Sigmoid colon (tissue), 7 donors: ENCODE measurements at places on chromosomes 12 and 14.

GRCh38 chr12:40010899-40011774 lies 94.7 kb downstream of the SLC2A13 start:
- peak; percentile 66 for DNase-seq

DNA sequence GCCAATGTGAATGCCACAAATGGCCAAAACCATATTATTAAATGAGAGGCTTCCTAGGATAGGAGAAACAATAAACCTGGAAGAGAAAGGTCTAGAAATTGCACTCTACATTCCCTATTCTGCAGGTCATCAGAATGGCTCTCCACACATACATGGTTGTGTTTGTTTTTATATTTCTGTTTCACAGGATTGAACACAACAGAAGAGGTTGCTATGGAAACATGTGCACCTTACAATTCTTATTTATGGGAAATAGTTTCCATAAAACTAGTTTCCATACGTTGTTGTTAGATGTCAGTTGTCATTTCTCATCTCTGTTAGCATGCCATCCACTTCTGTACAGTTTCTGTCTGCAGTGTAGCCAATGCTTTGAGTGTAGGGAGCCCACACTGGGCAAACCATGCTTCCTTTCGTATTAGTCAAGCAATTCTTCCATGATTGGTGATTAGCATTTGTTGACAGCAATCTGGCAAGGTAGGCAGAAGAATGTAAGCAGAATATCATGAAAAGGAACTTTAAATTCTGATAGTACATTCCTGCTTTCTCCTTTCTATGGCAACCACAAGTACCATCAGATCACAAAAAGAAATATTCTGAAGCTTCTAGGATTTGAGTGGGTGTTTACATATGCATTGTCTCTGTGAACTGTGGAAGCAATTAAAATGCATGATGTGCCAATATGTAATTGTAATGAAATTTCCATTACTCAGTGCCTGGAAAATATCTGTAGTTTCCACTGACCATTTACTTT lies 141.6 kb upstream of the AVPR1A start:
- DNase-seq = no peak

DNA sequence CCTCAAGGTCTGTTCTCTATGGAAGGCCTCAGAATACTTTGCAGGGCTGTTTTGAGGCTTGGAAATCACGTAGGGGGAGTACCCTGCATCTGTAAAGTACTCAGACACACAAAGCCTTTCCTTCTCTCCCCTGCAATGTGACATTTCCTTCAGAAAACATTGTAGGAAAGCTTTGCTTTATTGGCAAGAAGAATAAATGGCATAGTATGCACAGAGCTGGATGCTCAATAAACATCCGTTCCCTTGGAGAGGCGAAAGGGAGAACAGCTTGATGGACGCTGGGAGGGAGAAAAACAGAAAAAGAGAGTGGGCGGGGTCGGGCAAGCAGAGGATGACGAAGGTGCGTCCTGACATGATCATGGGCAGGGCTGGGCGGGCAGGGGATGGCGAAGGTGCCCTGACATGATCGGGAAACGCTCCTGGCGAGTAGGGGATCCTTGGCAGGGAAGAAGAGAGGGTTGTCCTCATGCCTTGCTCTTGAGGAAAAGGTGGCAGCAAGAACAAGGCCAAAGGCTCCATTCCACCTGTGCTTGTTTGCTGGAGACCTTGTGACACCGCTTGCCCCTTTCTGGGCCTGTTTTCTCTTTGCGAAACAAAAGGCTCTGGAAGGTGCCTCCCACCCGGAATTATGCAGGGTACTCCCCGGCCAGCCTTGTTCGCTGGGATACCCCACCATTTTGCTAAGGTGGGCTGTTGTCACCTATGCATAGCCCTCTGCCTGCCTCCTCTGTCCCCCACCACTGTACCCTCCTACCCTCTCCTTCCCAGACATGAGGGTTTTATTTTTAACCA lies 21.1 kb downstream of the IRF2BPL start:
- no peak for DNase-seq

DNA sequence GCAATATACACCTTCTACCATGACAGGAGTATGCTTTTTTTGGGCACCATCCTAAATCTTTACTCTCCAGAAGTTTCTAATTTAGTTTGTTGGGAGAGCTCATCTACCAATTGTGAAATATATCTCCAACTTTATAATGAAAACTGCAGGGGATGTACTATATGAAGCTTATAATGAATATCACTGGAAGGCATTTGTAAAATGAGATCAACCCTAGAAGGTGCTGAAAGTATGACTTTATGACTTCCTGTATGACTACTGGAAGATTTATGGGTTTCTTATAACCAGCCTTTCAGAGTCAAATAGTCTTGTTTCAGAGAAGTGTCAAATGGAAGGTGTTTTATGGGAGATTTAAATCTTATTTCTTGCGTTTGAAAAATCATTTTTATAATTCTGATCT lies 122.9 kb downstream of the MYRFL start:
- DNase-seq = no peak

- no peak for DNase-seq
Measured at GRCh38 chr14:75175677-75176141, 703 bp downstream of the TMED10 start.

- DNase-seq = peak; percentile 90
Measured at GRCh38 chr12:20368114-20368650, at the start of gene PDE3A. Gene PDE3A, plus strand, starts transcription at chr12:20368537. Its CDS starts 748 bp downstream, at chr12:20369285.

- DNase-seq = no peak
Measured at GRCh38 chr12:110077800-110078199, 29.5 kb upstream of the C12orf76 start.

DNA sequence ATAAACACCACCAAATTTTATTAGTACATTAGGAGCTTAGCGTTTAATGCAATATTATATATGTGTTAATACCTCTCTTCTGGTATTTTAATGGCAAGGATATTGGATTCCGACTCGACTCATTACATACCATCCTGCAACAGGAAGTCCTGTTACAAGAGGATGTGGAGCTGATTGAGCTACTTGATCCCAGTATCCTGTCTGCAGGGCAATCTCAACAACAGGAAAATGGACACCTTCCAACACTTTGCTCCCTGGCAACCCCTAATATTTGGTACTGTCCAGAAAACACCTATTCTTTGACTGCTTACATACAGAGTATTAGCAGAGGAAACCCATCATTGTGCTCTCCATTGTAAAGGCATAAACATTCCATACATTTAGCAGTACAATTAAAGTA lies 45.2 kb downstream of the VEZT start:
- DNase-seq = no peak

GRCh38 chr12:110124269-110124995 lies at the start of gene IFT81:
Gene IFT81, plus strand, starts transcription at chr12:110124357. Its CDS starts 3,024 bp downstream, at chr12:110127381.
- peak; percentile 98 for DNase-seq

DNA sequence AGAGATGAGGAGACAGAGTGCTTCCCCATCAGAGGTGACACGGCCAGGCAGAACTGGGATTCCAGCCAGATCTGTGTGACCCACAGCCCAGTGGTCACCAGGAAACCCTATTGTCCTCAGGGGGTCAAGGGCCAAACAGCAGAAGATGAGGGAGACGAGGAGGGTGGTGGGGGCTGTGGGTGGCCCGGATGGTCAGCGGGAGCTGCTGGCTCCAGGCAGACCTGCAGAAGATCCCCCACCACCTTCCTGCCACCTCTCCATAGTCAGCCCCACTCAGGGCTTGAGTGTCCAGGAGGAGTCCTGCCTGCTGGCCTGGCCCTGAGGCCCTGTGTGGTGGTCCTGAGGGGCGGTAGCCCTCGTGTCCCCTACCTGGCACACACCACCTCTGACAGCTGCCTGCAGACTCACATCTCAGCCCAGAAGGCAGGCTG lies 136.8 kb downstream of the CALM1 start:
- no peak for DNase-seq

DNA sequence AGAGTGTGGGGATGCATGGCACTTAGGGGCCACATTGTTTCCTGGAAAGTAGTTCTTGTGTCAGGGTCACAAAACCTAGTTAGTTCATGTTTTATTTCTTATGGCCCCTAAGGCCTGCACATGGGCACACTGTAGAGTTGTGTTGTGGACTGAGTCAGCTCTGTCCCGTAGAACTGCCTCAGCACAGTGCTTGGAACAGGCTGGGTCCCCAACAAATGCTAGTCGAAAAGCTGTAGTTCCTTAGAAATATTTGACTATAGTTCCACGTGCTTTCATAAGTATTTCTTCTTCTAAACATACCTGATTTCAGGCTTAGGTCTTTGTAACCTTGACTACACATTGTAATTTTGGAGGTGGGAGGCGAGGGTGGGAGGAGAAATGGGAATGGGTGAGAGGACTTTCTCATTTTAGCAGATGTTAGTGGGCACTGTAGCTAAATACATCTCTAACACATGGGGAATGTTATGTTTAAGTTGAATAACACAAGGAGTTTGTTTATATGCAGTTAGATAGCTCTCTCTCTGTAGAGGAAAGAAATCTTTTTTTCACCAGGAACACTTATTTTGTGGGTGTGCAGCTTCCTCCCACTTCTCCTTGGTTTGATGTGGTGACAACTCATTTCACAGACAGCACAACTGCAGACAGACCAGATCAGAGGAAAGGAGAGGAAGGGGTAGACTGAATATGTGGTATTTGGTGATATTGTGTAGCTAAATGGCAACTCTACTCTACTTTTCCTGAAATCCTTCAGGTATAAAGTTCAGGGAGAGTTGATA lies 39.5 kb upstream of the DACT1 start:
- DNase-seq = no peak

DNA sequence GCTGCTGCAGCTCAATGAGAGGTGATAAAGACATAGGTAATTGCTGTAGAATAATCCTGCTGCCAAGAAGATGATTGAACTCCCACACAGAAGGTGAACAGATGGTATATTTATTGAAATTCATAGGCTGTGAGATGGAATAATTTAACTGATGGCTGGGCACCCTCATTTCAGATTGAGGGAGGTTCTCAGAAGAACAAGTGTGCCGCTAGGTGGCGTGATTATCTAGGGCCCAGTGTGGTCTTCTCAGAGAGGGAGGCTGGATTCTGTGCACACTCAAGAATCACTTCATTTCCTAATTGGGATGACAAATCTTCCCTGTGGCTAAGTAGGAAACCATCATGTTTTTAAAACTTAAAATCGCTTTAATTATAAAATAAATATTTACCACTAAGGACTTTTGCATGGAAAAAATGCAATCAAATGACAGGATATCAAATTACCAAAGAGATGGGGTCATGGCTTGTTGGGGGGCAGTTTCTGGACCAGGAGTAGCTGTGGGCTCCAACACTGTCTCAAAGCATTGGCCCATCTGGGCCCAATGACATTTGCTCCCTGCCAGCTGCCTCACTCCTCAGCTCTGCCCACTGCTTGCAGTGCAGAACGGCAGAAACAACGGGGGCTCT lies 132.3 kb downstream of the SNAPC1 start:
- DNase-seq = no peak

GRCh38 chr12:114851981-114852380 lies 168.0 kb upstream of the TBX3 start:
- DNase-seq = no peak

DNA sequence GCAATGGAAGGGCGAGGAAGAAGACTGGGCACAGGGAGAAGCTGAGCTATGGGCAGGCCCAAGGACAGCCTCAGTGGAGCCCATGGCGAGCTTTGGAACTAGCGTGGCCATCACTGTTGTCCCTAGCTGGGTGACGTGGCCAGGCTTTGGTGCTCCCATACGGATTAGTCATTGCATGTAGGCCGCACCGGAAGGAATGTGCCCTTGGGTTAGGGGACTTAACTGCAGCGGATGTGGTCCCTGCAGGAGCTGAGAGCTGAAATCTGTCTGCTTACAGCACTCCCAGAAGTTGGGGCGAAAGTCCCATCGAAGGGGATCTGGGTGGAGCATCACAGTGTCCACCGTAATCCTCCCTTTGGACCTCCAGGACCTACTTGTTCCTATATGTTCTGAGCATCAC lies 133.7 kb downstream of the PAPOLA start:
- no peak for DNase-seq

- DNase-seq = no peak
Measured at GRCh38 chr12:107661830-107662229, 23.8 kb upstream of the PWP1 start.

- peak; percentile 96 for DNase-seq
Measured at GRCh38 chr12:124411281-124411878, 116.5 kb downstream of the RFLNA start.

DNA sequence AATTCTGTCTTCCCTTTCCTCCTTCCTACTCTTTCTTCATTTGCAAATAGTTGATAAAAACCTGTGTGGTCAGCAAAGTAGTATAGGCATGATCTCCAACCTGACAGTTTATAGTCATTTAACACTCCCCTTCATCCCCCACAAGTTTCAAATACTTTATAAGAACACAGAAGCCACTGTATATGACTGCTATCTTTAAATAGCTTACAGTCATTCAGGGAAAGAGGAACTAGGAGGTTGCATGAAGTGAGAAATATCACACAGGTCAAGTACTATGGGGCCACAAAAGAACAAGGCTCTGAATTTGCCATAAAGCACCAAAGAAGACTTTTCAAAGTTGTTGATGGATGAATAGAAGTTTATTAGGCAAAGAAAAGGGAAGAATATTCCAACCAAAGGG lies 431.3 kb downstream of the NPAS3 start:
- DNase-seq = no peak

DNA sequence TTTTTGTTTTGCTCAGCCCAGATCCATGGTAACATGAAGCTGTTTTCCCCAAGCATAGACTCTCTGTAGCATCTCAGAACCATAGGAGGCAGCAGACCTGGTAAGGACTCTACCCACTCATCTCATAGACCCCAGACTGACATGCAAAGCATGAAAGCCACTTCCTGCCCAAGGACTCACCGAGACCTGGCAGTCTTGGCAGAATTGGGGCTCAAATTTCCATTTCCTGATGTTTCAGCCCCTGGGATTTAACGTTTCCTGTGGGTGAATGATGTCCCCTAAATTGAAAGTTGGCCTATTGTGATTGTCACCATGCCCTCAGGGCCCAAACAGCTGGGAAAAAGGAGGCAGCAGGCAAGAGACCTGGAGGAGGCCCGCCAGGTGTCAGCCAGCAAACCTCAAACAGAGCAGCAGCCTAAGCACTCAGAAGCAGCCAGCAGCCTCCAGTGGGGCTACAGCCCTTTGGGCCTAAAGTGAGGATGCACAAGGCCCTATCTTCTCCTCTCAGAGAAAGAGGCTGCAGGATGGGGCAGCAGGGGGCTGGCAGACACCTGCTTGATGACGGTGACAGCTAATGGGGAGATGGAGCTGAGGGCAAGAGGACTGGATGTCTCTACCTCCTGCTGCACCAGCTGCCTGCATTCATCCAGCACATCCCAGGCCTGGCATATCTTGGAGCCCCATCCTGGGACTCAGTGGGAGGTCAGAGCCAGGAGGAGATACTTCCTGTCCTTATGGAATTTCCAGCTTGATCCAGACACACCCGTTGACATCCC lies 8.5 kb downstream of the KRT85 start:
- no peak for DNase-seq

DNA sequence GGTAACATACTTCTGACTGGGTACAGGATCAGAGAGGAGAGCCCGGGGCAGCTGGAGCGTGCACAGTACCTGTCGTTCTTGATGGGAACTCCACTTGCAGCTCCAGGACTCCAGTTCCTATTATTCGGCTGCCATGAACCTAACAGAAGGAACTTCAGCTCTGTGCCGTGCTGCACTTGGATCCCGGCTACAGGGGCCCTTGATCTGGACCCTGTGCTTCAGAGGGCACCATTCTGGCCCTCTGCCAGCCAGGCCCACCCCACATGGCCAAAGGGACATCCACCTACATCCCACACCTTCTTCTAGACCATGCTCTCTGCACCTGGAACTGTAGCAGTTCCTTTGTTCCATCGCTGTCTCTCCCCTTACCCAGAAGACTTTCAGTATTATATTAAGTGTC lies 58.2 kb downstream of the PAX9 start:
- no peak for DNase-seq
